ENCODE measurements at places on chromosomes 5 and 9.
A peak's percentile ranks its signal among the peaks of the same experiment; 100 is the strongest.

- DNase-seq: no peak
Measured at GRCh38 chr9:130159057-130159456, 13.1 kb upstream of the NCS1 start.

DNA sequence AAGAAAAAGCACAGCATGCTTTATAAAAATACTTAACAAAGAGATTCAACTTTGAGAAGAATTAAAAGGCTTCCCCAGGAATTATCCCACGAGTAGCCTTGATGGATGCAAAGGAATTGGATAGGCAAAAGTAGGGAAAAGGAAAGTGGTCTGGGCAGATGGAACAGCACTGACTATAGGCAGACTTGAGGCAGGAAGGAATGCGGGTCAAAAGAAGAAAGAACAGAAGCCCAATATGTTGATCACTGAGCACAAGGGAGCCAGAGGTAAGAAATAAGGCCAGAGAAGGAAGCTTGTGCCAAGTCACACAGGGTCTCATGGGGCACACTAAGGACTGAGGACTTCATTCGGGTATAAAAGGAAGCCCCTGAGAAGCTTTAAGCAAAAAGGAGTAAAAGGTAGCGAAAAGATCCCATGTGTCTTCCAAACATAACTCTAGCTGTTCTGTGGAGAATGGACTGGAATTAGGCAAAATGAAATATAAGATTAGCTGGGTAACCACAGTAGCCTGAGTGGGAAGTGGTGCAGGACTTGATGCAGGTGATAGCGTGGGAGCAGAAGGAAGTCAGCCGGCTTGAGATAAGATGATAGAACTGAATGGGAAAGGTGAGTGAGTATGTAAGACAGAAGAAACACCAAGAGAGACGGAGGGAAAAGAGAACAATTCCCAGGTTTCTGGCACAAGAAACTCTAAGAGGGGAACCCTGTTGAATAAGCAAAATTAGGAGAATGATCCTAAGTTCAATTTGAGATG, 106.6 kb downstream of the DENND1A start:
- no peak for DNase-seq

DNA sequence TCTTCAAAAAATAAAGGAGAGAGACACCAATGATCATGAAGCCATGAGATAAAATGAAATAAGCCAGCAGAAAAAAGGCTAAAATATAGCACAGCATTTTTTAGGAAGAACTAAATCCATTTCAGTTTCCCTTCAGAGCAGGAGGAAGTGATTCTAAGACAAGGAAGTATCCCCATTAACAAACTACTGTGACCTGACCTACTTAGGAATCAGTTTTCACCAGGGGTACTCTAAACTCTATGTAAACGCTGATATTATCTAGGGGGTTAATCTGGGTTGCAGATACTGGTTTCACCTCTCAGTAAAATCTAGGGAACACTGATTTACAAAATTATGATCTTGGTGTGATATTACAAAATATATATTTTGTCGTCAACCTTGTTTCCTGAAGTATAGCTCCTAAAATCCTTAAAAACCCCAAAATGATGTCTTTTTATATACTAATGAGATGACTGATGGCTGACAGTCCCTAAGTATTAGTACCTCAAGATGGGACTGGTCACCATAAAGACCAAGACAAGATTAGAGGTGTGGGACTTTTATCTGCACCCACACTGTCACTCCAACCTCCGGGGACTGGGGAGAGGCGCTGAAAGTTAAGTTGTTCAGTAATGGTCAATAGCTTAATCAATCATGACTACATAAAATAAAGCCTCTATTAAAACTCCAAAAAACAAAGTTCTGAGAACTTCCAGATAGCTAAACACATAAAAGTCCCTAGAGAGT, 2.9 kb upstream of the FNBP1 start:
- no peak for DNase-seq

DNA sequence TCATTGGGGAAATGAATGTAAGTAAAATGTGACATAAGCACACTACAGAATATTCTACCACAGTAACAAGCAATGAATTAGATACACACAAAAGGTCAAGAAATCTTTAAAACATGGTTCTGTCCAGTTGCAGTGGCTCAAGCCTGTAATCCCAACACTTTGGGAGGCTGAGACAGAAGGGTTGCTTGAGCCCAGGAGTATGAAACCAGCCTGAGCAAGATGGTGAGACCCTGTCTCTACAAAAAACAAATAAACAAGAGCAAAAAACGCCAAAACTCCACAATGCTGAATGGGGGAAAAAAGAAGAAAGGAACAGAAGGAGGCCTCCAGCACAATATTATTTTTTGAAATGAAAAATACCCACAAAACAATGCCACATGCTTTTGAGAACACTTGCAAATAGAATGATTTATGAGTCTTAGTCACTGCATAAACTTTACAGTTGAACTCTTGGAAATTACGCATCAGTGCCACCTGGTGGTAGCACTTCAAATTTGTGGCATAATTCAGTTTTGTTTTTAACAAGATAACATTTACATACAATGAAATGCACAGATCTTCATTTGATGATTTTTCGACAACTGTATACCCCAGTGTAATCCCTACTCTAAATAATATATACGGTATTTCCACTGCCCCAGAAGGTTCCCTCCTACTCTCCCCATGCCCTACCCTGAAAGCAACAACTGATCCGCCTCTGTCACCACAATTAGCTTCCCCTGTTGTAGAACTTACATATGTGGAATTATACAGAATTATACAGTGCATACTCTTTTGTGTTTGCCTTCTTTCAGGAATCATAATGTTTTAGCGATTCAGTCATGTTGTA, 14.4 kb upstream of the SPINK4 start:
- DNase-seq: peak; percentile 72

DNA sequence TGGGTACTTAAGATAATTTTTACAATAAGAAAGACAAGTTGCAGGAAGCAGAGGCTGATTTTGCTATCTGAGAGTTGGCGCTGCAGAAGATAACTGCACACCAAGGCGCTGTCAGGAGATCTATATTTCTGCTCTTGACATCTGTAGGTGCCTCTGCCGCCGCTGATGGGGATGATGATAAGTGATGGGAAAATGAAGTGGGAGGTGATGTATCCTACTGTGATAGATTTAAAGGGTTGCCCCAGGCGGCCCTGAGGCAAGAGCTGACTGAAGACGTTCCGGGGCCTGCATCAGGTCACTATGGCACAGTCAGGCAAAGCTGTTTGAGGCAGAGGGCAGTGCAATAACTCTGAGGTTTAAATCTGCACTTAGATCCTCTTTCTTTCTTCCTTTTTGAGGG, 78.1 kb downstream of the SNCAIP start:
- no peak for DNase-seq

DNA sequence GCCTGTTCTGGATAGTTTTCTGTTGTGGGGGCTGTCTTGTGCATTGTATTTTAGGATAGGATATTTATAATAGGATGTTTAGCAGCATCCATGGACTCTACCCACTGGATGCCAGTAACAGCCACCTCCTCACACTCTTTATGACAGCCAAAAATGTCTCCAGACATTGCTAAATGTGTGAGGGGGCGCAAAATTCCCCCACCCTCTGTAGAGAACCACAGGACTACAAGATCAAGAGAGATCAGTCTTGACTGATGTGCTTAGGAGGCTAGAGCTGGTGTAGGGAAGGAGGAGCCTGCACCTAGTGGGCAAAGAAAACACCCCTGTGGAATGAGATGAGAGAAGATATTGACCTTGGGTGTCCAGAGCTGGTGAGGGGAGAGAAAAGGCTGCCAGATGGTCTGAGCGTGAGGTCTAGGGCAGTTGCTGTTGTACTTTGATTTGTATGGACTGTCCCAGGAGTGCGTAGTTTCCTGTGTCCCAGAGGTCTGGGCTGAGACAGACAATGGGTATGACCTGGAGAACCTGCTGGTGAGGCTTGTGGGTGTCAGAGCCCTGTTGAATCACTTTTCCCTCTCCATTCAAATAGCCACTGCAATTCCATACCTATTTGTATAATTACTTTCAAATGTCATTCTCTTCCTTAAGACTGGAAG, 16.3 kb downstream of the DAPK1 start:
- no peak for DNase-seq

- no peak for DNase-seq
Measured at GRCh38 chr9:76516871-76517270, 57.9 kb downstream of the GCNT1 start.

- no peak for DNase-seq
Measured at GRCh38 chr5:87185838-87186237, 81.8 kb upstream of the RASA1 start.

DNA sequence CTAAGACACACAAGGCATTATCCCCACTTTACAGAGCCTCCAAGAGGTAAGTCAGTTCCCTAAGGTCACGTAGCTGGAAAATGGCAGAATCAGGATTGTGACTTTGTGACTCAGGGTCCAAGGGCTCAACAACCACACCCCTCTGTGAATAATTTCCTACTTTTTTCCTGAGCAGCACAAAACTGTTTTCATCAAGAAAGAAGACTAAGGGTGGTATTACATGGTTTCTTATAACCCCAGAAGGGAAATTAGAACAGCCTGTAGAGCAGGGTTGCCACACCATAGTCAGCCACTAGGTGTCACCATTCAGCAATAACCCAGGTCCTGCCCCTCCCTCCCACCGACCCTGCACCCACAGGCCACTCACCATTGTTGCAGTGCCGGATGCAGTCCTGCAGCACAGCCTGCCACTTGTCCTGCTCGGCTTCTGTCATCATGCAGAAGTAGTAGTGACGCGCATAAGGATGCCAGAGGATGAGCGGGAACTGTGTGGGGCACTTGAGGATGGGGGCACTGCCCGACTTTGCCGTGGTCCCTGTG, 72.1 kb downstream of the LRSAM1 start:
- DNase-seq: no peak

- peak; percentile 87 for DNase-seq
Measured at GRCh38 chr5:124790895-124791732, 44.7 kb upstream of the ZNF608 start.
